Stimulated activated CD8-positive, alpha-beta memory T cell treated with anti-CD3 and anti-CD28 coated beads, Interleukin-15, amount 100 ng/mL, for 1 hour (primary cell): ENCODE measurements at places on chromosomes 3 and 15.

- no peak for DNase-seq
Measured at GRCh38 chr15:39530480-39531342, 50.2 kb upstream of the THBS1 start.

- DNase-seq = no peak
Measured at GRCh38 chr3:8937064-8938020, 25.9 kb downstream of the RAD18 start.

DNA sequence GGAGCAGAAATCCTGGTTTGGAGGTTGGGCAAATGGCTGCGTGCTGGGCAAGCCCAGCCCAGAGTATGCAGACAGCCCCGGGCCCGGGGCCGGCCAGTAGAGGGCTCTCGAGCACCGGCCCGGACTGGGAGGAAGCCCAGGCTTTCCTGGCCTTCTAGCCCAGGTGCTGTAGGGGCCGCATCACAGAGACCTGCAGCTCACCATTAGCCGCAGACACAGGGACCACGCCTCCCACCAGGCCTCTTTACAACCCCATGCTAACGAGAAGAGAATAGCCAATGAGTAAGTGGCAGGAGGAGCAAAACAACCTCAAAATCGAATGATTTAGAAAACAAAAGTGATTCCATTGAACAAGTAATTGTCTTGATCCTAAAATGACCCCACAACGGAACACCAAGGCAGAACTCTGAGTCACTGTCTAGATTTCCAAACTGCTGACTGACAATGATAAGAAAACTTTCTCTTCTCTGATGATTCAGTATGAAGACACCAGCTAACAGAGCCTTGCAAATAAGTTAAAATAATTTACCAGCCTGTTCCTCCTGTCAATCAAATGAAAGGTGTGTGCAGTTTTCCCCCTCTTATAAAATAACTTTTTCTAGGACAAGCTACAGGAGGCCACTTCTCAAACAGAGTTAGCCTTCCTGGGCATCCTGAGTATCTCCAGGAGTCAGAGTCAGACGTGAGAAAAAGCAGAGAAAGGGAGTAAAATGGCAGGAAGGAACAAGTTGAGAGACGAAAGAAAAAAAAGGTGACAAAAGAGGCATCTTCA, 102.2 kb downstream of the DGKG start:
- DNase-seq = peak; percentile 23

GRCh38 chr3:10985181-10985580, 7.4 kb upstream of the SLC6A1 start:
- no peak for DNase-seq

DNA sequence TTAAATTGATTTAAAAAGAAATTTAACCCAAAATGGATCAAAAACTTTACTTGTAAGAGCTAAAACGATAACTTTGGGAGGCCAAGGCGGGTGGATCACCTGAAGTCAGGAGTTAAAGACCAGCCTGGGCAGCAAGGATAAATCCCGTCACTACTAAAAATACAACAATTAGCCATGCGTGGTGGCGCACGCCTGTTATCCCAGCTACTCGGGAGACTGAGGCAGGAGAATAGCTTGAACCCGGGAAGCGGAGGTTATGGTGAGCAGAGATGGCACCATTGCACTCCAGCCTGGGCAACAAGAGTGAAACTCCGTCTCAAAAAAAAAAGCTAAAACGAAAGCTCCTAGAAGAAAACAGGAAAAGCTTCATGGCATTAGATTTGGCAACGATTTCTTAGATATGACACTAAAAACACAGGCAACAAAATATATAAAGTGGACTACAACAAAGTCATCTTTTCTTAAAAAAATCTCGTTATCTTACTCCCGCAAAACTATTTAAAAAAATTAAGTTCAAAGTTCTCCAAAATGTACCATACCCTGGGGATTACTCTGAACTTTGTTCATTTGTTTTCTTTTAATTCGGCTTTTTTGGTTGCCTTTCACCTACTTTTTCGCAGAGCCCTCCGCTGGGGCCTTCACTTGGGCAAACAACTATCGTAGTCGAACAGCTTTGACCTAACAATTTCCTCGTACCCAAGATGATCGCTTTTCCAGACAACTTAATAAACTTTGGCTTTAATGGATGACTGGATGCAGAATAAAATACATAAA, 2.9 kb downstream of the HDDC3 start:
- no peak for DNase-seq

DNA sequence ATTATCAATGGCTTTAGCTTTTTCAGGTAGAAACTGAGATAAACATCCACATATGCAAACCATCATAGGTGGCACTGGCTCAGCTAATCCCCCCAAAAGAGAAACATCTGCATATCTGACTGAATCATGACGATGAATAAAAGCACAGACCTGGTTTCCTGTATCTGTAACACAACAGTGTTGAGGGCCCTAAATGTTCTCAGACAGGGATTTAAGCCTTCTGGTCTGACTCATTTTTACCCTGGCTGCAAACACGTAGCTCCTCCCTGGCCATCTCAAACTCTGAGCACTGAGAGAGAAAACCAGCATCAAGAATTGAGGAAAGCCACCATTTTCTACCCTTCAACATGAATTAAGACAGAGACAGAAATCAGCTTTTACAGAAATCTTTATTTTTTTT, 35.2 kb downstream of the GLB1 start:
- DNase-seq = no peak

GRCh38 chr3:172065527-172065926, 26.1 kb downstream of the FNDC3B start:
- DNase-seq = no peak
